ENCODE measurements at places on chromosomes 1 and 21.

DNA sequence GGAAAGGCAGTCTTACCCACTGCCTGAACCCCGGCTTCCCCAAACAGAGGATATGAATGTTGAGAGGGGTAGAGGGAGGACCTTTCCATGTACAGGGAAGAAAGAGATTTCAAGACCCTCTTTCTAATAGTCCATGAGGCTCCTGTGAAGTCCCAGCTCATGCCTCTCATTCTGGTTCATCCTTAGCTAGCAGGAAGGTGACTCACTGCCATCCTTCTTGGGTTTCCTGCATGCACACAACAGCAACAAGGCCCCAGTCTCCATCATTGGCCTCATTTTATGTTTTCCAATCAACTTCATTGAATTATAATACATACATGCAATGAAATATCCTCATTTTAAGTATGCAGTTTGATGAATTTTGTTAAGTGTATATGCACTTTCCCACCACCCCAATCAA lies 46.2 kb downstream of the SYT2 start:
- no peak for DNase-seq

DNA sequence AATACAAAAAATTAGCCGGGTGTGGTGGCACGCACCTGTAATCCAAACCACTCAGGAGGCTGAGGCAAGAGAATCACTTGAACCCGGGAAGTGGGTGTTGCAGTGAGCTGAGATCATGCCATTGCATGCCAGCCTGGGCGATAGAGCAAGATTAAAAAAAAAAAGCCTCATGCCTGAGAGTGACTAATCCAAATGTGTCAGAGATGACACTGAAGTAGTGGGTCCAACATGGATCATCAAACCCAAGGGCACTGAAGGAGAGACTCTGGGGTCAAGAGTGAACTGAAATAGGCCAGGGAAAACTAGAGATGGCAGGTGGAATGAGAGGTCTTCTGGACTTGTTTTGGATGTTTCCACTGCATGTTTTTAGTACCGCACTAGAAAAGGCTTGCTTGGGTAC lies 10.2 kb upstream of the CACHD1 start:
- DNase-seq = no peak

- no peak for DNase-seq
These were observed 1.0 kb upstream of the MCOLN2 start for GRCh38 chr1:84997667-84998600.

- DNase-seq = no peak
These were observed 31.2 kb upstream of the THEM4 start for GRCh38 chr1:151940541-151940940.

- DNase-seq = no peak
These were observed 127.3 kb downstream of the HHIPL2 start for GRCh38 chr1:222420633-222421032.

- peak; percentile 82 for DNase-seq
These were observed 32.4 kb upstream of the JUN start for GRCh38 chr1:58816072-58816746.

DNA sequence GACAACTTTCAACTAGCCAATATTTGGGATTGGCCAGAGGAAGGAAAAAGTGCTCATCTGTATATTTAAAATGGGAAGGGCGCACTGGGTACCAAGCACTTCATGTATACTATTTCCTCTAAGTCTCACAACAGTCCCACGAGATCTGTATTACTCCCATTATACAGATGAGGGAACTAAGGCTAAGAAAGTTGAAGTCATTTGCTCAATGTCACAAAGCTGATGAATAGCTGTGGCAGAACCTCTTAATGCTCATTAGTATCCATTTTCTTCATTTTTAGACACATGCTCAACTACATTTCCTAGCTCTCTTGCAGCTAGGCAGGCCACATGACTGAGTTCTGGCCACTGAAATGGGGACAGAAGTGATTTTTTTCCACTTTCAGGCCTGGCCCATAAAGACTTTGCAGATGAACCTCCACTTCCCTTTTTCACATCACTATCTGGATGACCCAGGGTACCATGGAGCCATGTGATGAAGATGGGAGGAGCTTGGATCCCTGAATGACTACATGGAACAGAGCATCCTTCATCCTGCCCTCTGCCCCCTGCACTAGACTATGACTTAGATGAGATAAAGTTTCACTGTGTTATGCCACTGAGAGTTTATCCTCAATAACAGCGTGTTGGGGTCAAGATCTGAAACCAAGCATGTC lies 31.8 kb downstream of the ATF3 start:
- no peak for DNase-seq

DNA sequence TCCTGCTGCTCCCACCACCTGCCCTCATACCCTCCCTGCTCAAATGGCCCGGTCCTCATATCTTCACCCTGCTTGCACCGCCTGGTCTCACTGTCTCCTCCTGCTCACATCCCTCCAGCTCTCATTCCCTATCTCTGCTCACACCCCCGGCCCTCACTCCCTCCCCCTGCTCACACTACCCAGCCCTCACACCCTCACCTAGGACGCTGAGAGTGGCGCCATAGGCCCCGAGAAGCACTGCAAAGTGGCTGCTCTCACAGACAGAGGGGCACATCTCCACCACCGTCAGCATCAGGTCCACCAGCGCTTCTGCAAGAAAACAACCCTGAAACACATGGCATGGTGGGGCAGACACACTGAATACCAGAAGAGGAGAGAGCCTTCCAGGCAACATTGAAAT lies 38.6 kb downstream of the MRAP start:
- DNase-seq = no peak

- DNase-seq = no peak
These were observed 7.4 kb downstream of the SOX13 start for GRCh38 chr1:204080163-204080903.

DNA sequence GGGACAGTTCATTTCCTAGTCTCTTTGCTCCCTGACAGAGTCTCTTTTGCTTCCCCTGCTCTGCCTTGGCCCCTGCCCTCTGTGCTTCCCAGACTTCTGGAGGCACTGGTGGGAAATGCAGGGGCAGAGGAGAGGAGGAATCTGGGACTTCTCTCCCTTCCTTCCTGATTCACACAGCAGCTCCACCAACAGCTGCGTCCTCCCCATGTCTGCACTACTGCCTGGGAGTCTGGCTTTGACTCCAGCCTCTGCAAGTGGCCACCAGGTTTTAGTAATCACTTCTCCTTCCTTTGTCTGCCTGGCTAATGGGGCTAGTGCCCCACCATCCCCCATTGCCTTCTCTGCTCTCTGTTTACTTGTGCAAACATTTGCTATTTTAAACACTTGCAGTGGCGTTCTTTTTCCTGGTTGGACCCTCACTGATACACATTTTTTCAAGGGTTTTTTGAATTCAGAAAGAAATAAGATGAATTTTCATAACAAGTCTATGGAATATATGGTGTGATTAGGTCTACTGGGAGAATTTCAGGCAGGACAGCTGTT lies 21.9 kb downstream of the FASLG start:
- DNase-seq = no peak

DNA sequence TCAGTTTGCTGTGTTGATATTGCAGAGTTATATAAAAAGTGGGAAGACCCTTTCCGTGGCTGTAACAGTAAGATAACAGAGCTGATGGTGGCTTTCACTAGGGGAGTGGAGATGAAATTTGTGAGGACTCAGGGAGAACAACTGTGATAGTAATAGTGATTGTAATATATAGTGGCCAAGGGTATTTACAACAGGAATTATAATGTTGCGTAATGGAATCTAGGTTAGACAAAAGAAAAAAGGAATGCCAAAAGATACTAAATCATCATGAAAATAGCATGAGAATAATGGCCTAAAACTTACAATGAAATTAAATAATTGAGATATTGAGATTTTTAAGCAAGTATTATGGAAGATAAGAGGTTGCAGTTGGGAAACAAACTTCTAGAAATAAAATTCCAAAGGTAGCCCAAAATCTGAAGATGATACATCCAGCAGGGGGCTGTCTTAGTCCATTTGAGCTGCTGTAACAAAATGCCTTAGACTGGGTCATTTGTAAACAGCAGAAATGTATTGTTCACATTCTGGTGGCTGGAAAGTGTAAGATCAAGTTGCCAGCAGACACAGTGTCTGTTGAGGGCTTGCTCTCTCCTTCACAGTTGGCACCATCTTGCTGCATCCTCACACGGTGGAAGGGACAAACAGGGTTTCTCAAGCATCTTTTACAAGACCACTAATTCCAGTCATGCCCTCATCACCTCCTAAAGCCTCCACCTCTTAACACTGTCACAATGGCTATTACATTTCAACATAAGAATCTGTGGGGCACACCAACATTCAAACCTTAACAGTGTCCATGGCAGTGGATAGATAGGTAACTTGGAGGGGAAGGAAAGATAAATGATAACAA lies 711.2 kb downstream of the MRPL39 start:
- DNase-seq = no peak

DNA sequence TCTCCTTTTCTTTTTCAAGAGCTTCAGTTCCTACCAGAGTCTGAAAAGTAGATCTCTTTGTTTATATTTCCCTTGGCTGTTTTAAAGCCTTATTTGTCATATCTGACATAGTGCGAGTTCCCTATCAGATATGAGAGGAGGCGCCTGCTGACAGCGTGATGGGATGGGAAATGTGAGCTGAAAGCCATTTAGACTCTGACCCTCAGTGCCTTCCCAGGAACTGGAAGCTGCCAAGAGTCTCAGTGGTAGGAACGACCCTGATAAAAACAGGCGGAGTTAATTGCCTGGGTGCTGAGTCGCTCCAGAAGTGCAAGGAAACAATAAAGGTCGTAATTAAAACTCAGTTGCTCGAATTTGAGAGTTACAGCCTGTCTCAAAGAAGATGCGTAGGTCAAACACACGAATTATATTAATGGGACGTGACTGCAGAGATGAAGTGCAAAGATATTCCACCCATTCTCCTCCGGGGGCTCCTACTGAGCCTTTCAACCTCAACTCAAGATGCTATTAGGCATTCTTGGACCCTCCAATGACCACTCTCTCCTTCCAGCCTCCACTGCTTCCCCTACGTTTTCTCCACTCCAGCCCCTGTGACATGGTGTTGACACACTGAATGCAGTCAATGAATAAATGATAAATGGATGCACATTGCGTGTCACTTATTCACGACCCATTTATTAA lies 84.6 kb downstream of the KAZN start:
- DNase-seq = no peak

GRCh38 chr1:243341074-243341473 lies 85.2 kb downstream of the SDCCAG8 start:
- DNase-seq = no peak

GRCh38 chr21:25934771-25935224 lies 200.0 kb downstream of the GABPA start:
- DNase-seq = peak; percentile 2

- peak; percentile 33 for DNase-seq
These were observed 170.0 kb downstream of the GRIK3 start for GRCh38 chr1:36864182-36864822.

GRCh38 chr1:58874757-58875755 lies 91.2 kb upstream of the JUN start:
- no peak for DNase-seq

- DNase-seq = no peak
These were observed at the start of gene PDZK1IP1 for GRCh38 chr1:47189844-47190508. PDZK1IP1 (minus strand) TSS chr1:47190036; CDS start chr1:47189932, 104 bp downstream.

- no peak for DNase-seq
These were observed 375.0 kb upstream of the CHRM3 start for GRCh38 chr1:239011382-239011781.

DNA sequence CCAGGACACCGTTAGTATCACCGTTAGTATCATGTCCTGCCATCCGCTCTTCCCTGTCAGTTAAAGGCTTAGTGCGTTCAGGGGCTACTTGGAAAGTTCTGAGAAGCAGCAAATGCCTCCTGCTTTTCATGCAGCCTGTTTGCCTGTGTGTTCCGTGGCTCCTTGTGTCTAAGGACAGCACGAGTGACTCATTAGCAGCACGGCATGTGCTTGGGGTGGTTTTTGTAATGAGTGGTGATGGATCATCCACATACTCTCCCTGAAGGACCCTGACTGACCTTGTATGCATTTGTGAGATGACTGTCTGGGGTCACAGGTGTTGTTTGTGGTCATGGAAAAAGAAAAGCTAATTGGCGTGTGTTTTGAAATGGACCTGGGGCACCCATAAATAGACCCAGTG lies 221.9 kb downstream of the PBX1 start:
- no peak for DNase-seq

DNA sequence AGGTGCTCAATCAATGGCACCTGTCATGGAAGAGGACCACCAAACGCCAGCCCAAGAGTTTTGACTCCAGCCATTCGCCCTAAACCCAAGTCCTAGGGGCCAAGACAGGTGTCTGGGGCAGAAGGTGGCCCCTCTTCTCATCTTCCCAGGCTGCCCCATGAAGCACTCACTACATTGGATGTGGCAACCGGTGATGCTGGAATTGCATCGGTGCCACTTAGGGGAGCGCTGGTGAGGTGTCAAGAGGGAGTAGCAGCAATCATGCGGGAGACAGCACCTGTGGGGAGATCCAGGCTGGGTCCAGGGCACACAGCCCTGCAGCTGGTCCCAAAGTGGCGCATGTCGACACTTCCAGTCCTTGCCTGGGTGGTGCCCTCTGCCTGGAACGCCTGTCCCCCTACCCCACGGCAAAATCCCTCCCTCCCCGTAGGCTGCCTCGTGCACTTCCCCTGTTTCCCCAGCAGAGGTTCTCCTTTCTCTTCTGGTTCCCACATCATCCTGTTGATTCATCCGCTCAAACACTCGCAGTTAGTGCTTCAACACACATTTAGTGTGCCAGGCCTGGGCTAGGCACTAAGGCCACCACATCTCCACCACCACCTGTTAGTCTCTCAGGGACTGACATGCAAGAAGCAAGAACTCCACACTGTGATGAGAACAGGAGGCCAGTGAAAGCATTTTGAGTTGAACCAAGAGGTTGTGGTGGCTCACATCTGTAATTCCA lies 18.5 kb downstream of the PLA2G2D start:
- DNase-seq = peak; percentile 13

DNA sequence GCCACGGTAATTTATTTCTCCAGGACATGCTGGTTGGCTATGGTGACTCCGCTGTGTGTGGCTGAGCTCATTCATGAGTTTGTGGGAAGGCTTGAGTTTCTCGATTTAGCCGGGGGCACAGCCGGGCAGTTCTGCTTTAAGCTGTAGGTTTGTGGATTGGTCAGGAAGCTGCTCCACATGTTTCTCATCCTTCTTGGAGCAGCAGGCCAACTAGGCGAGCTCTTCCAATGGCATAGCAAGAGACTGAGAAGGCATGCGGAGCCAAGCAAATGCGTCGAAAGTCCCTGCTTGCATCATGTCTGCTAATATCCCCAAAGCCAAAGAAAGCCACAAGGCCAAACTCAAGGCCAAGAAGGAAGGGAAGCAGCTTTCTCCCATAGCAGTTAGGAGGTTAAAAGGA lies 71.6 kb upstream of the GREM2 start:
- DNase-seq = no peak

GRCh38 chr1:99550198-99550597 lies 95.7 kb upstream of the PALMD start:
- DNase-seq = no peak

DNA sequence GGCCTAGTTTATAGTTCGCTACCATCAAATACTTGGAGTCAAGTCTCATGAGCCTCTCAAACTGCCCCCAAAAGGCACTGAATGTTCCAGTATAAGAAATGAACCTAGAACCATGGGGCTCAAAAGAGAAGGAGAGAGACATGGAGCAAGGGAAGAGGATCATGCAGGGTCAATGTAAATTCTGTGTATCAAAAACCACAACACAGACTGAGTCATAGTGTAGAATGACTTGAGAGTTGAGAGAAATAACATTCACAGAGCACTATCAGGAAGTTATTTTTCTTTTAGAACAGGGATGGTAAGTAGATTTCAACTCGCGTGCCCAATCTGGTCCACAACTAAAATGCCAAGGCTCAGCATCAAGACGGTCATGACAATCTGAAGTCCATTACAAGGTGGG lies 59.8 kb downstream of the GNG12 start:
- no peak for DNase-seq

- no peak for DNase-seq
These were observed 11.7 kb downstream of the ATP1B1 start for GRCh38 chr1:169118227-169118626.
